ENCODE measurements at places on chromosomes 11 and 22. TPM values are rescaled to one million over a fixed set of nuclear protein-coding genes. Genes with fewer than 3 reads are reported as not detected.

Gene ZBED4
- 13.1 TPM for total RNA-seq

DNA sequence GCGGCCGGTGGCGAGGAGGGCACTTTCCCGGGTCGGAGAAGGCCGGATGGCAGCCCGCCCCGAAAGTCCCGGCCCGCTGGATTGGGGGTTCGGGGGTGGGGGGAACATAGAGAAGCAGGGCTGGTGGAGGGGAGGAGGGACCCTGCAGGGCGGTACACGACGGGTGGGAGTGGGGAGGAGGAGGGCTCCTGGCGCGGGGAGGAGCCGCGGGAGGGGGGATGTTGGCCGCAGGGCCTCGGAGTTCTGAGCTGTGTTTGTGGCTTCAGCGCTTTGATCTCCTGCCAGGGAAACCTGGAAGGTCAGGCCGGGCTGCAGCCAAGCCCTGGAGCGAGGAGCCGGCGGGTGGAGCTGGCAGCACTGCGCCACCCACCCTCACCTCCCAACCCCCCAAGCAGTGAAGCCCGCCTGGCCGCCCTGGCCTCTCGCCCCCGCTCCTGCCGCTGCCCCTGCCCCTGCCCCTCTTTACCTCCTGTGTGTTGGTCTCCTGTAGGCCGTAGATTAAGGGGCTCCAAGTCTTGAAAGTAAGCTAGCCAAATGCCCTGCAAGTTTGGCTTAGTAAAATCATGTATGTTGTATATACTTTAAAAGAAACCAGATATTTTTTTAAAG is 30.9 kb downstream of the C22orf31 start:
- peak; percentile 20 for DNase-seq

Gene MS4A8
- total RNA-seq = not detected

- no peak for DNase-seq
Observed at GRCh38 chr11:48074425-48075181, 94.2 kb downstream of the PTPRJ start.

DNA sequence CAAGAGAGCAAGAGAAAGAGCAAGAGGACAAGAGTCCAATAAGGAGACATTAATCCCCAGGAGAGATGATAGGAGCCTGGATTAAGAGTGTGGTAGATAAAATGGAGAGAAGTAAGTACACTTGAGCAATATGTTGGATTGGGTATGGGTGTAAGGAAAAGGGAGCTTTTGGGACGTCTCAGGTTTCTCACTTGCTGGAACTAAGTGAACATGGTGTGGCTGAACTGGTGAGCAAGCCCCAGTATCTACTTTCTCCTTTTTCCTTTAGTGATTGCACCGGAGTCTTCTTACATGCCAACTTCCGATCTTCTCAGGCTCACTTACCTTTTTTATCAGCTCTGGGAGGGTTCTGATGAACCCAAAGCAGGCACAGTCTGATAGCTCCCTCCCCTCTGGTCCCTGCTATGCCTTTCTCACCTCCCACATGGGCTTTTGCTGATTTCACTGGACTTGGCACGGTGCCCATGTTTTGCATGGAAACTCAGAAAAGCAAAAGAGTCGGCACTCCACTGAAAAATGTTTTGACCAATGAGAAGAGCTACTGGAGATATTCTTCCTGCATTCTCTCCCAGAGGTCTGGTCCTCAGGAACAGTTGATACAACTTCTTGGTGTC is 14.5 kb upstream of the APLNR start:
- DNase-seq = no peak

DNA sequence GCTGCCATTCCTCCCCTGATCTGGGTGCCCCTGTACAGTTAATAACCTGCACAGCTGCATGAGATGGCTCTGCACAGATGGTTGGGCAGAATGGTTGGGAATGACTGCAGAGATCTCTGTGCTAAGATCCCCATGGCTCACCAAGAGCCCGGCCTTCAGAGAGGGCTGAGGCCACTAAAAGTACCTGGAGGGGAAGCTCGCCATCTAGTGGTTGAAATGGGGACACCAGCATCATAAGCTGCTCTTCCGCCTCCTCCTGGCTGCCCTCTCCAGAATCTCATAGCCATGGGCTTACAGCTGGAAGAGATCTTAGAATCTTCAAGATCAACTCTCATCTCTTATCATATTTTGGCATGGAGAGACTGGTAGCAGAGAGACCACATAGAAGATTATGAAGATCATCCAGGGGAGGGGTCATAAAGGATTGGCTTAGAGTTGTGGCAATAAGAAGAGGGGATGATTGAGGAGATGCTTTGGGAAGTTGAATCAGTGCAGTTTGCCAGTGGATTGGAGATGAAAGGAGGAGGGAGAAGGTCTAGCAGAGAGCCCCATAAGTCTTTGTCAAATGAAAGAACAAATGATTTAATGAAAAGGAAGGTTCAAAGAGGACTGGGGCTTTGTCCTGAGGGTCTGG is 22.0 kb upstream of the TLCD5 start:
- peak; percentile 74 for DNase-seq

GRCh38 chr11:73556966-73557365 is 40.9 kb downstream of the FAM168A start:
- DNase-seq = no peak

GRCh38 chr22:21902296-21903087 is 35.0 kb upstream of the MAPK1 start:
- no peak for DNase-seq

Gene VPREB3
- total RNA-seq = not detected

DNA sequence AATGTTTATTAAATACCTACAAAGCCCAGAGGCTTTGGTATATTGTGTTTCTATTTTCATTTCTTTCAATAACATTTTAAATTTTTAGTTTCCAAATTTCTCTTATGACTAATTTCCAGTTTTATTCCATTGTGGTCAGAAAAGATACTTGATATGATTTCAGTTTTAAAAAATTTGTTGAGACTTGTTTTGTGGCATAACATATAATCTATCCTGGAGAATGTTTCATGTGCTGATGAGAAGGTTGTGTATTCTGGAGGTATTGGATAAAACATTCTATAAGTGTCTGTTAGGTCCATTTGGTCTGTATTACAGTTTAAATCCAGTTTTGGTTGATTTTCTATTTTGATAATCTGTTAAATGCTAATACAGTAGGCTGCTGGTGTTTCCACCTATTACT is 9.8 kb upstream of the RAG1 start:
- DNase-seq = no peak

DNA sequence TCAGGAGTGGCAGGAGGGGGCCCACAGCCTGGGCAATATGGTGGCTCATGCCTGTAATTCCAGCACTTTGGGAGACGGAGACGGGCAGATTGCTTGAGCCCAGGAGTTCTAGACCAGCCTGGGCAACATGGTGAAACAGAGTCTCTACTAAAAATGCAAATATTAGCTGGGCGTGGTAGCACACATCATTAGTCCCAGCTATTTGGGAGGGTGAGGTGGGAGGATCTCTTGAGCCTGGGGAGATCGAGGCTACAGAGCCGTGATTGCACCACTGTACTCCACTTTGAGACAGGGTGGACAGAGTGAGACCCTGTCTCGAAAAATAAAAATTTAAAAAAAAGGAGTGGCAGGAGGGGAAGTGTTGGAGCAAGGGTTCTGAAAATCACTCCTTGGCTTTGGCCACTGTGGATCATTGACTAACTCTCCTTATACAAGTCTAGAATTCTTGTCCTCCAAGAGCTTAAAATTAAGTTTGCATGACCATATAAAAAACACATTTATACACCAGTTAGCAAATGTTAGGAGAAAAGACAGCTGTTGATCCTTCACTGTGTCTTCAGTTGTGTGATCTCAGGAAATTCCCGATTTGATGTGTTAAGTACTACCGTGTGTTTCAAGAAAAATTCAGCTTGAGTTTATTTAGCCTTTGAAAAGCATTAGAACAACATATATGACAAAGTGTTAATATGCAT is 2.3 kb upstream of the WEE1 start:
- no peak for DNase-seq

DNA sequence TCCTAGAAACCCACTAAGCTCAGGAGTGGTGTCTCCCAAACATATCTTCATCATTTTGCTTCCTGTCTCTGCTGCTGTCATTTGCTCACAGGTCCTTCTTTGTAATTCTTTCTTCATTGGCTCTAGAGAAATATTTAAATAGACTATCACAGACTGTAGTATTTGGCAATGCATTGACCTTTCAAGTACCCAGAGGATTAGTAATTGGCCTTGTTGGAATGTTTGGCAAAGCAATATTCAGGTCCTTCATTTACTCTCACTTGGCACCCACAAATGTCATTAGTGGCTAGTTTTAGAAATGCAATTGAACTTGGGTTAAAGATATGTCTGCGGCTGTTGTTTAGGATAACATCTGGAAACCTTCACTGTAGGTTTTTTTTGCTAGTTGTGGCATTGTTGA is 11.6 kb downstream of the OR4C5 start:
- no peak for DNase-seq

- no peak for DNase-seq
Observed at GRCh38 chr11:115618428-115618827, 114.2 kb upstream of the CADM1 start.

DNA sequence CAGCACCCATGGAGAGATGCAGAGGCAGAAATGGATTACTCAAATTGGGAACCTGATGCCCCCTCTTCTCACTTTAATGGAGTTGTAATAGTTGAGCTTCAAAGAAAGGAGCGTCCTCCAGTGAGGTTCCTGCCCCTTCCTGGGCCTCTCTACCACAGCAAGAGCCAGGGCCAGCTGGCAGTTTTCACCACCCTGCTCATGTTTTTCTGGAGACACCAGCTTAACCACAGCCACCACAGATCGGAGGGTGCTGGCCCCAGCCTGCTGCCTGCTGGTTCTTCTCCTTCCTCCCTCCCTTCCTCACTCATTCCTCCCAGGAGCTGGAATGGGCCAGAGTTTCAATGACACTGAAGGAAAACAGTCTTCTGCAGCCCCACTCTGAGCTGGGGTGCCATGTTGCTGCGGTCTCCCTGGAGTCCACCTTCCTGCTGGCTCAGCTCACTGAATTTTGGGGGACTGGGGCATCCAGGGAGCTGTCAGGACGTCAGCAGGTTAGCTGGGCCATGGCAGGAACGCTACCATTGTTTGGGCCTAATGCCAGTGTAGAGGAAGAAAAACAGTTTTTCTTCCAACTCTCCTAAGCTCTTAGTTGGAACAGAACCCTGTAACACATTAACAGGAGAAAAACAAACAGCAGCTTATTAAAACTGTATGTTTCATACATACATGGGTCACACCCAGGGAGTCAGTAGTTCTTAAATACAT is 57.7 kb downstream of the TRAF6 start:
- DNase-seq = peak; percentile 39

Gene NLRP10
- total RNA-seq = not detected

Gene CARD18
- not detected for total RNA-seq

DNA sequence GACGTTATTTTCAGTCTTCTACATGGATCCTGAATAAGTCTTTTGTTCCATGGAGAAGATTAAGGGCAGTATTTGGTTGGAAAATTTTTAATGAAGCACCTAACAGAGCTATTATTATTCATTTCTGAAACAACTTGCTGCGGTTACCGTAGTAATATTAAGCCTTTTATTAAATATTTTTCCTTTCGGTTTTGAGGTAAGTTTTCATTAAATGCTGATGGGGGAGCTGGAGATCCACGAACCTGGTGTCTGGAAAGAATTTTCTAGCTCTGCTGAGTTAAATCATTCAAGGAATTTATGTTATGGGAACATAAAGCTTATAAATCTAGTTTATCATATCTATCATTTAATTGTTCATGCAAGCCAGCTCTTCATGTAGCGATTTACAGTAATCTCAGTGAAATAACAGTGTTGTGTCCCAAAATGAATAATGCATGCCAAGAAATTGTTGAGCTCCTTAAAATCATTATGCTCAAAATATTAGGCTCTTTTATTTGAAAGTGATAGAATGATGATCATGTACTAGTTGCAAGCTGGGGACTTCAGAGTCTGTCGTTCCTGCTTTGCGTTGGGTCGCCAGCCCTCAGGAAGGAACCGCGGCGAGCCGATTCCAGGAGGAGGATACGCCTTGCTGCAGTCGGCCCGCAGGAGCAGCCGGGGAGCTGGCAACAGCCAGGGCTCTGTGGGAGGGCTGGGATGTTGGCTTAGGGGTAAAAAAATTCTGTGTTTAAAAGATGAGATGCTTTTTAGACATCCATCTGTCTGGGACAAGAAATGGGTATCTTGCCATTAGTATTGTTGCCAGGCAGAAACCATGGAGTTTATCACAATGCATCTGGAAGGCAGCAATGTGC is 83.1 kb downstream of the TBC1D22A start:
- DNase-seq = no peak

DNA sequence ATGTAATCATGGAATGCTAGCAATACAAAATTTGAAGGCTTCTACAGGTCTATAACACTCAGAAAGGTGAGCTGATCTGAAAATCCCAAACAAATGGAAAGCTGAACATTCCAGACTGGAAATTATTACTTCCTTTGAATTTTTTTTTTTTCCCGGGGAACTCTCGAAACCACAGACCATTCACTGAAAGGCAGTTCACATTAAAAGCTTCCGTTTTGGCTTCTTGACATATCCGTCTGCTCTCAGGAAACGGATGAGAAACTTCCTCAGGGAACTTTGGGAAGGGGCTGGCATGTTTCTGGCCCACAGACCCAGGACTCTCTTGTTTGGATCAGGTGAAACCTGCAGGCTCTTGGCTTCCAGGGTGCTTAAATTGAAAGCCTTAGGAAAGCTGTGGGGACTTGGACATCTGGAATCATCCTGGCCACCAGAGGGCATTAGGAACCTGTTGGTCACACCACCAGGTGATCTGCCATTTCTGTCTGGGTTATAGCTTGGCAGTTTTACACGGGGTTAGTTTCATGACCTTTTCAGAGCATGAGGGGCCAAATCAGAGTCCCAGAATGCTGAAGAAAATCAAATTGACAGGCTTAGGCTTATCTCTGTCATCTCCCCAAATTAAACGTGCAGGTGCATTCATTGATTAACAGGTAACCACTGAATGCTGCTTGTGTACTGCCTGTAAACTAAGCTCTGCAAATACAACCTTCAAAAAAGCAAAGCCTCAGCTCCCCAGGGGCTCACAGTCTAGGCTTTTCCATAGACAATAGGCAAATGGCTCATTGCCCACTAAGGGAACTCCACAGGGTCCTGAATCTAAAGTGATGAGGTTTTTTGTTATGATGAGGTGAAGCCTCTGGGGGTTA is 22.7 kb upstream of the GRAMD1B start:
- DNase-seq = peak; percentile 83

DNA sequence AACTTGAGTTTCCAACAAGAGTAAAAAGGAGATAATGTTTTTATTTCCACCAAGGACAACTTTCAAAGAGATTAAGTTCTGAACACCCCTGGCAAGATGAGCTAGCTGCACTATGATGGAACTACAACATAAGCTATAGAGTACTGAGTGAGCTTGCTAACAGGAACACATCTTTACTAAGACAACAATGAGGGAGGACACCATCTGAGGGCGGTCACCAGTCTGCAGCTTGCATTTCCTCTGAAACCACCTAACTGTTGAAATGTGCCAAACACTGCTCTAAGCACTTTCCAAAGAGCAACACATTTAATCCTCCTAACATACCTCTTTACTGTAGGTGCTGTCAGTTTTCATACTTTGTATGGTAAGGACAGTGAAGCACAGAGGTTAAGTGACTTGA is 68.4 kb downstream of the TCF20 start:
- DNase-seq = peak; percentile 39

- no peak for DNase-seq
Observed at GRCh38 chr11:121071846-121072450, 29.1 kb upstream of the TECTA start.

DNA sequence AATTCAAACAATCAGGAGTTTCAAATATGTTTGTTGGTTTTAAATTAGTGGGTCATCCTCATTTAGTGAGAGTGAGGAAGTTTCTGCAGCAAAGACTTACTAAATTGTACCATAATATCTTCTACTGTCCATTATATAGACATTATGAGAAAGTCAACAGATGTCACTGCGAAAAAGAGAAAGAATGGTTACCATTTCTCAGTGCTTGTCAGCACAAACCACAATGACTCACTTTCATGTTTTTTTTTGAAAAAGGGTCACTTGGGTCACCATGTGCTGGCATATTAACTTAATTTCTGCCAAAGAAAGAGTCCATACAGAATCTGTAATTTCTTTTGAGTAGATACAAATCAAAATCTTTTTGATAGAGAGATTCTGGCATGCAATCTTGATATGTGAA is 924.6 kb upstream of the FAT3 start:
- DNase-seq = no peak

All from activated naive CD4-positive, alpha-beta T cell treated with anti-CD3 and anti-CD28 coated beads for 36 hours (primary cell).